Colonic mucosa (tissue), 4 donors: ENCODE measurements at places on chromosomes 2 and 18. TPM values are rescaled to one million over a fixed set of nuclear protein-coding genes. Genes with fewer than 3 reads are reported as not detected.

Gene FBXO15
- not detected for total RNA-seq

Gene MOCOS
- total RNA-seq, result 10.0 TPM

Gene AQP12B
- total RNA-seq, result 9.6 TPM

Gene CKAP2L
- 6.4 TPM for total RNA-seq

Gene KIF1A
- 1.9 TPM for total RNA-seq

Gene SERPINB4
- total RNA-seq, result not detected

Gene FBXO48
- total RNA-seq, result 2.3 TPM
